ENCODE measurements at places on chromosomes 12 and 14.

GRCh38 chr12:46343118-46343852, 29.3 kb downstream of the SLC38A2 start:
- no peak for DNase-seq

DNA sequence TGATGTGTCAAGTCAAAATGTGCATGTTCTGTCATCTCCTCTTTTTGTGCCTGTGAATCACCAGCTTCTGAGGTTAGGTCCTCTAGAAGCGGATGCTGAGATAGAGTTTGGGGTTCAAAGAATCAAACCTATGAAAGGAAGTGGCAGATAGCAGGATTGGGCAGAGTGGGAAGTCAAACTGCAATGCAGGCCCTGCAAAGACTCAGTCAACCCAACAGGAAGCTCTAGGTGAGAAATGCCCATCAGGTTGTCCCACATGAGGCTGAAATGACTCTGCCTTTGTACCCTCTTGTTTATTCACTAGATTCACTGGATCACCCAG, 4.5 kb upstream of the MIA2 start:
- no peak for DNase-seq

DNA sequence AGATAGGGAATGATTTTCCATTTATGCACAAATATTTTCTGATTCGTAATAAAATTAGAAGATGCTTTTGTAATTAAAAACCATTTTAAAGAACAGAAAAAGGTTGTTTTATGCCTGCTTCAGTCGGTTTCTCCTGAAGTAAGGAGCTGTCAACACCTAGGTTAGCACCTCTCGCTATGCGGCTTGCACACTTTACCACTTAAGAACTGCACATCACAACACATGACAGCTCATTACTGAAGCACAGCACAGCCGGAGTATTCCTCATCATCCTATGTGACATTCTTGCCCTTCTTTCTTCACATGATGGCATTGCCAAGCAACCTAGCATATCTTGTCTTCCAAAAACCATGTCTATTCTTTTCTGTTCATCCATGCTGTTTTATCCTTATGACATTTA, 5.4 kb upstream of the WIF1 start:
- no peak for DNase-seq

DNA sequence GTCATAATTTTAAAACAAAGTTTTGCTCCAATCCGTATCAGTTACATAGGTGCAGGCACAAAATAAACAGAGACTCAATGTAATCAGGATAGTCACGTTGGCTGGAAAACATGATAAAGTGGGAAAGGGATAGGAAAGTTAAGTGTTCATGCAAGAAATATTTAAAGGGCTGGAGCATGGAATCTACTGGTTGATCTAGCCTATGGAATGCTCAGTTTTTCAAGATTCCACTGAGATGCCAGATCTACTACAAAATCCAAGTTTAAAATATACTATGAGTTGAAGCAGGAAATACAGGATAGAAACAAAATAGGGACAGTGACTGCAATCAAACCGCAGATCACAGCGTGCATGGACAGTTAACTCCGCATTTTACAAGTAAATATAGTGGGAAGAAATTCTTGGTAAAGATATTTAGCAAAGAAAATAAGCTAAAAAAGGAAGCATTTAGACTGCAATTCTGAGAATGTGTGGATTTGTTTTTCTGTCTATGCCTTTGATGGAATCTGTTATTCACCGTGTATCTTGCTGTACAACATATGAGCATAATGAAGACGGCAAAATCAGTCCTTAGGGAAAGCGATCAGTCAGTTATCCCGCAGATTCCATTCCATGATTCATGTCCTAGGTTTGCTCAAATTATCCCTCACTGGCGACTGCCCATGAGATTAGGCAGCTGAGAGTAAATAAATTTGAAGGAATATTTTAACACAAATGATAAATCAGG, 1044.3 kb downstream of the FLRT2 start:
- no peak for DNase-seq

GRCh38 chr14:61802010-61802568, 39.9 kb downstream of the SNAPC1 start:
- DNase-seq = no peak

GRCh38 chr14:100504372-100505078, 82.7 kb downstream of the BEGAIN start:
- no peak for DNase-seq

DNA sequence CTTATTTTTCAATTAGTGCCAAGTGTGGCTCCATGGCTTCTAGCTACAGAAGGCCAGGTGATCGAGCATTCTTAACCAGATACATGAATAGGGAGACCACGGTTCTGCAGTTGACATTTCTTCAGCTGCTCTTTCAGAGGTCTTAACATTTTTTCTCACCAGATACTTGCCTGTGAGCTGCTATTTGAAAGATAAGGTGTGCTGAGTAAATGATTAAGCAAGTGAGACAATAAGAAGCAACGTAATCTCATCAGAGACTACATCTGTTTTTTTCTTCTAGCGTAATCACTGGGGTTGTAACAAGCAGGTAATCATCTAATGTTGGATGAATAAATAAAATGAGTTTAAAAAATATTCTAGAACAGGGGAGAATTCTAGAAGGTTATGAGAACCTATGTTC, 912.9 kb downstream of the DIO2 start:
- DNase-seq = no peak

DNA sequence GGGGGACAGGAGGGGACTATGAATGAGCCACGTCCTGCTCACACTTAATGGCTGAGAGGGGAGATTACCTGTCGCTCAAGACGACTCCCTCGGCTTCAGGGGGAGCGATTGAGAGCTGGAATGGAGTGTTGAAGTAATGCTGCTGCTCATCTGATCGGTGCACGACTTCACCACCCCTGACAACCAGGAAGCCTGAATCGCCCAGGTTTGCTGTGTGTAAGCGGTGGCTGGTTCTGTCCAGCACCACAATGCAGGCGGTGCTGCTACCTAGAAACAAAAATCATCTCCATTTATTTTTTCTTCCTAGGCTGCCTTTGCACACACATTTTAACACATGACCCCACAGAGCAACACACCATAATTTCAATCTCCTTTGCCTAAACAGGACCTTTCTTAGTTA, 37.3 kb downstream of the PPTC7 start:
- no peak for DNase-seq

DNA sequence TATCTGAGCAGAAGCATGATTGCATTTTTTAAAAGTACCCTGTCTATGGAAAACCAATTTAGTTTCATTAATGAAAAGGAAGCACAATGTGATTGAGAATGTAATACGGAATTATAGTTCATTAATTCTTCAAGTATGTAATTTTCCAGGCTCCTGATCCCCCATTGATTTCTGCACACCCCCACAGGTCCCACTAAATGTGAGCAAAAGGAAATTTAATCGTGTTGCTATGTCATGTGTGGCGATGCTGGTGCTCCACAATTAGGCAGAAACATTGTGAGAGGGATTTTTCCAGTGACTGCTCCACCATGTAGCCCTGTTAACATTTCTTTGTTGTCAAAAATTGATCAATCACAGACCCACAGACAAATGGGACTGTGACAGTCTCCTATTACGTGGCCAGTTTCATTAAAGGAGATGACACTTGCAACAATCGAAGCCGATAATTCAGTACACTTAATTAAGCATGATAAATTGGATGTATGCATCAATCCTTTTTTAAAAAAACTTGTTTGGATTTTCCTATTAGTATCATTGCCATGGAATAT, 306.0 kb downstream of the NELL2 start:
- no peak for DNase-seq

DNA sequence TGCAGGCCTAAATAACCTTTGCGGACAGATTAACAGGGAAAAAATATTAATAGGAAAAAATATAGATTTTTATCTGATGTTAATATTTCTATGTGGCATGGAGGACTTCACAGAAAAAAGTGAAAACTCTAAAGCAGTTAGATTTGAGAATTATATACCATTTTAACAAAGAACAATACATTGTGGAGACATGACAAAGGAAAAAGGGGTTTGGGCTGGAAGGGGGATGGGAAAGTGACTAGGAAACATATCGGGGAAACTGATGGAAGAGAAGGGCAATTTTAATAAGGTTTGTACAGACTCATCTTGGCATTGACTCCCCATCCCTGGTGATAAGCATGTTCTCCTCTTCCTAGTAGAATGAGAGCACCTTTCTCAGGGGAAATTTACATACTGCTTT, 21.0 kb upstream of the GPRC5D start:
- no peak for DNase-seq

GRCh38 chr12:3795066-3795465, 42.2 kb upstream of the CRACR2A start:
- no peak for DNase-seq

DNA sequence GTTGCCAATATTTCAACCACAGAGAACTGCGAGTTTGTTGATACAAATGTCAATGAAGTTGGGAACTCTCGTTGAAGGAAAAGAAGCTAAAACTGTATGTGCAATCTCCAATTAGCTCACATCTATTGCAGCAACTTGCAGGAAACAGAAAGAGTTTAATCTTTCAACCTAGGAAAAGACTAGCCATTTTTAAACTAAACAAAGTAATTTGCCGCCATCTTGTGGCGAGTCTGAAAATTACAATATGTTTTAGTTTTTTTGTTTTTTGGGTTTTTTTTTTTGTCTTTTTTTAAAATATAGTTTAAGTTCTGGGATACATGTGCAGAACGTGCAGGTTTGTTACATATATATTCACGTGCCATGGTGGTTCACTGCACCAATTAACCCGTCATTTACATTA, 131.2 kb upstream of the FOXG1 start:
- DNase-seq = peak; percentile 33

DNA sequence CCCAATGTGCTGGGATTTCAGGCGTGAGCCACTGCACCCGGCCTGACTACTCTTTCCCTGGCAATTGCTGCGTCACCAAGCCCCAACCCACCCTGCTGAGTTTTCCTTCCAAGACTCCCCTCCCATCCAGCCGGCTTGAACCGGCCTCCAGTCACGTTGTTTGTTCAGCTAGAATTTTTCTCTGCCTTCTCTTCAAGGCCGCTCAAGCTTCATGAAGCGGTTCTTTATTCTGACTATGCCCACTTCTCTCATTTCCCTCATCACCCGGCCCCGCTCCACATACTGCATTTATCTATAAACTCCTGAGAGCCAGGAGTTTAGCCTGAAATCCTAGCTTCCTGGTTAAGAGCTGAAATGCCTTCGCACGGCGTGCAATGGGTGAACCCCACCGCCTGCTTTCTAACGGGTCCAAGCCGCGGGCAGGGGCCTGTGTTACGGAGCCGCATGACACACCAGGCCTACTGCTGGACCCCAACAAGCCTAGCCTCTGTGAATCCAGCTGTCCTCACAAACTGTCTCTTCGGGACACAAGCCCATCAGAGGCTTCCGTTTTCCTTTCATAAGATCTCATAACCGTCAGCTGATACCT, 999 bp upstream of the DCAF4 start:
- DNase-seq = no peak

DNA sequence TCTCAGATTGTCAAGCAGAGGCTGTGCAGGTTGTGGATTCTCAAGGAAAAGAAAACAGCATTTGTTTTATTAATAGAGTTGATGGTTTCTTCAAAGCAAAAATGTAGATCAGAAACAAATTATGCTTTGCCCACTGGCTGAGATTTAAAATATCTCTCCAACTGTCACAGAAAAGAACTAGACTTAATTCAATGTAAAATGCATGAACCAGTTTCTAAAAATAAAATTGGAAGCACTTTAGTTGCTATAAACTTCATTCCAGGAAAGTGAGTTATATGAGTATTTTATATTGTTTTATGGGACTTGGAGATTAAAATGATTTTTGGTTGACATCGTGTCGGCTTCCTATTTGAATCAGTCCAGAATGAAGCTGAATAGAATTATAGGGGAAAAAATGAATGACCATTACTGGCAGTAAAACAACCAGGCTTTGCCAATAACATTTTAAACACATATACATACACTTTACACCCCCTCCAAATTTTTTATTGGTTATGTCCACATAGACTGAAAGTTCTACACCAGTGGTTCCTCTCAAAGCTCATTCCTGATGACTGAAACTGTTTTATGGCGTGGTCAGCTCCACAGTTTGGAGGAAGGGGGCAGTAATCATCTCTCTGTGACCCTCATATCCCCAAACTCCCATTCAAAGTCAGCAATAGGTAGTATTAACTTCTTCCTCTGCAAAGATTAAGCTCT, 55.5 kb upstream of the DAAM1 start:
- no peak for DNase-seq

DNA sequence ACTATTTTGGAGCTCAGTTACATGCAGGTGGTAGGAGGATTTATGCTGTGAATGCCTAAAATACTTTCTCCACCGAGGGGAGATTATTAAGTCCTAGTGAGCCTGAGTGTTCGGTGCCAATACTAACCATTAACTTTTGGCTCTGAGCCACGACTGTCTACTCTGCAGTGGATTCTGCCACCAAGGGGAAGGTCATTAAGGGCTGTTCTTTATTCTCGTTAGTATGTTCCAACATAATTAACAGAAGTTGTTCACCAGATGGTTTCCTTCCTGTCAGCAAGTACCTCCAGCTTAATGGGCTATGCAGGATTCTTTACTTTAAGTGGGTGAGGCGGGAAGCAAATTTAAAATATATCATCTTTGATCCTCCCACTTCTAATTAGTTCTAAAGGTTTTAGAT, 326.3 kb downstream of the BMP4 start:
- peak; percentile 92 for DNase-seq

- DNase-seq = peak; percentile 38
Measured at GRCh38 chr12:121794534-121795033, 1.1 kb upstream of the RHOF start.

- DNase-seq = no peak
Measured at GRCh38 chr12:87756111-87756510, 273.1 kb downstream of the C12orf50 start.

GRCh38 chr12:124774462-124775167, 89.0 kb downstream of the SCARB1 start:
- no peak for DNase-seq

GRCh38 chr12:71159878-71160277, 2.1 kb upstream of the TSPAN8 start:
- no peak for DNase-seq
